NCI-H187 treated with DMSO at 0.1 percent for 48 hours (cell line): ENCODE measurements at places on chromosomes 4 and X.

- DNase-seq, result peak; percentile 44
Measured at GRCh38 chr4:54961357-54961975, 163.9 kb downstream of the KDR start.

DNA sequence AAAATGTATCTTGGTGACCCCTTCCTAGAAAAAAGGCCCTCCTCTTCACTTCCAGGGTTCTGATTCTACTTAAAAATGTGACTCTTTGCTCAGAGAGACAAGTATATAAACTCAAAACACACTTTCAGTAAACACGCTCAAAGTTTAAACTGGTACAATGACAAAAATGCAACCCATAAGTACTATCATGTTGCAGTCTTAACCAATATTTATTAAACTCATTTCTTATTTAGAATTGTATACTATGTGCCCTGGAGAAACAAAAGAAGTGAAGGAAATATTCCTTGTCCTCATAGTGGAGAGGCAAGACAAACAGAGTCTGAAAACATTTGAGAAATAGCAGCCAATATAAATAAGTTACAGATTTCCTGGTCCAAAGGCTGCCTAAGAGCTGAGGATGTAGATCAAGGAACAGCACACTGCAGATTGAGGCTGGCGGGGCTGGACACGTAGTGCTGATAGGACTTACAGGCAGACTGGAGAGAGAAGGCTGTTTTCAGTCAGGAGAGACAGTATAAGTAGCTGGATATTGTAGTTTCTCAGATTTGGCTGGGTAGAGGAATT lies 39.1 kb upstream of the ANXA3 start:
- DNase-seq, result no peak

DNA sequence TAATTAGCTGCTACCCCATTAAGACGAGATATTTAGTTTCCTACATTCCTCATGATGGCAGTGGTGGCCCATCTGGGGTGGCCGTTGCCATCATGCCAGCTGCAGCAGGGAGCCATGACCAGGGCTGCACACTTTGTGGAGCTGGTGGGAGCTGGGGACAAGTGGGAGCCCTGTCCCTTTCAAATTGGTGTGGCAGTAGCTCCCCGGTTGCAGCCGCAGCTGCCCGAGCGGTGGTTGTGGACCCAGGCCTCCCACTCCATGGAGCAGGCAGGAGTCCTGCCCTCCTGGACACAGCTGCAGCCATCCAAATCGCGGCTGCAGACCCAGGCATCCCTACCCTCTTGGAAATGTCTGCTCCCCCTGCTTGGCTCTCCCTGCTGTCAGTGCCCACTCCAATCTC lies 9.3 kb upstream of the SYTL5 start:
- DNase-seq, result no peak

DNA sequence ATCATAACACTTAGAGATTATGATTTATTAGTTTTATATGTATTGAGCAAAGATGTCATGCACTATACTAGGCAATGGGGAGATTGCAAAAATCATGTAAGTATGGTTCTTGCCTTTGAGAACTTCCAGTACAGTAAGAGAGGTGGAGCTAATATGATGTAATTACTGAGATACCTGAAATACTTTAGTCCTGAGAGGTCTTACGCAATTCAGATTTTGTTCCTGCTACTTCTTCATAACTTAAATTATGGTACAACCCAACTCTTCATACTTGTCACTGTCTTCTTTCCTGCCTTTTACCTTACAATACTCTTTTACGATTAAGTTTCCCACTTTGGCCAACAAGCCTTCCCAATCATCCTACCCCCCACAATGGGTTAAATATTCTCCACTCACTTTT lies 564.2 kb upstream of the PITX2 start:
- no peak for DNase-seq

DNA sequence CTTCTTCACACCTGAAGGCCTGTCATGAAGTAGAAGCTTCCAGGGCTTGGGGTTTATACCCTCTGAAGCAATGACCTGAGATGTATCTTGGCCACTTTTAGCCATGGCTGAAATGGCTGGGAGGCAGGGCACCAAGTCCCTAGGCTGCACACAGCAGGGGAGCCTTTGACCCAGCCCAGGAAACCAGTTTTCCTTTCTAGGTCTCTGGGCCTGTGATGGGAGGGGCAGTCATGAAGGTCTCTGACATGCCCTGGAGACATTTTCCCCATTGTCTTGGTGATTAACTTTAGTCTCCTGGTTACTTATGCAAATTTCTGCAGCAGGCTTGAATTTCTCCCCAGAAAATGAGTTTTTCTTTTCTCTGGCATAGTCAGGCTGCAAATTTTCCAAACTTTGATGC lies 511.0 kb upstream of the KLHL4 start:
- no peak for DNase-seq

GRCh38 chr4:142307857-142308256 lies 538.2 kb downstream of the INPP4B start:
- no peak for DNase-seq

GRCh38 chrX:69430785-69431184 lies 73.3 kb upstream of the NALF2 start:
- DNase-seq, result no peak

- DNase-seq, result no peak
Measured at GRCh38 chrX:136477026-136477425, 10.7 kb upstream of the BRS3 start.

GRCh38 chr4:140837736-140838135 lies 81.6 kb upstream of the TBC1D9 start:
- DNase-seq, result no peak

GRCh38 chr4:73067971-73068394 lies 1.5 kb downstream of the COX18 start:
- DNase-seq, result no peak

DNA sequence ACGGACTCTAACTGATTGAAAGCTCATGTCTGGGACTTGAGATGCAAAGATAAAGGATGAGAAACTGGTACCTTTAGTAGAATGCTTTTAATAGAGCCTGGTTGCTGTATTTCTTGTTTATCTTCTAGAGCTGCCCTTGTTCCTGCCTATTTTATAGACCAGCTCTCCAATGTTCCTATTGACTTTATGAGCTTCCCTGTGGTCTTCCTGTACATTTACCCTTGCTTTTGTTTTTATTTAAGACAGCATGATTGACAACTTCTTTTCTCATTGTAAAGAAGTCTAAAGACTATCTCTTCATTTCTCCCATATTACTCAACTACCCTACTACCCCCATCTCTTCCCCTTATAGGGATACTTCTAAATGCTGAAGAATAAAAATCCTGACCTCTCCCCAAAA lies 174.7 kb downstream of the UGT8 start:
- no peak for DNase-seq

DNA sequence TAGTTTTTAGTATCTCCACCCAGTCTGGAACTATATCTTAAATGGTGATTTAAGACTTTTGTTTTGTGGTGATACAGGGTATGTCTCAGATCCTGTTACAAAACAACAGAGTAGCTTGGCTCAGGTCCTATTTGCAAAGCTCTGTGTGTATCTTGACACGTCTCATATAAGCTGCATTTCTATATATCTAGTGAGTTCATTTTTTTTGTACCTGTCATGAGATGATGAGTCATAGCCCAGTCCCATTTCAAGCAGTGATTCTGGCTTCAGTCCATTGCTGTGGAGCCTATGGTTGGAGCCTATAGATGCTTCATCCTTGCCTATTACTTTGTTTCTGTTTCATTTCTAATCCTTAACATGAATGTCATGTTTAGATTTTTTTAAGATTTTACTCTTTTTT lies 23.0 kb downstream of the GRXCR1 start:
- DNase-seq, result no peak

- no peak for DNase-seq
Measured at GRCh38 chr4:78975865-78976264, 36.6 kb upstream of the PAQR3 start.

DNA sequence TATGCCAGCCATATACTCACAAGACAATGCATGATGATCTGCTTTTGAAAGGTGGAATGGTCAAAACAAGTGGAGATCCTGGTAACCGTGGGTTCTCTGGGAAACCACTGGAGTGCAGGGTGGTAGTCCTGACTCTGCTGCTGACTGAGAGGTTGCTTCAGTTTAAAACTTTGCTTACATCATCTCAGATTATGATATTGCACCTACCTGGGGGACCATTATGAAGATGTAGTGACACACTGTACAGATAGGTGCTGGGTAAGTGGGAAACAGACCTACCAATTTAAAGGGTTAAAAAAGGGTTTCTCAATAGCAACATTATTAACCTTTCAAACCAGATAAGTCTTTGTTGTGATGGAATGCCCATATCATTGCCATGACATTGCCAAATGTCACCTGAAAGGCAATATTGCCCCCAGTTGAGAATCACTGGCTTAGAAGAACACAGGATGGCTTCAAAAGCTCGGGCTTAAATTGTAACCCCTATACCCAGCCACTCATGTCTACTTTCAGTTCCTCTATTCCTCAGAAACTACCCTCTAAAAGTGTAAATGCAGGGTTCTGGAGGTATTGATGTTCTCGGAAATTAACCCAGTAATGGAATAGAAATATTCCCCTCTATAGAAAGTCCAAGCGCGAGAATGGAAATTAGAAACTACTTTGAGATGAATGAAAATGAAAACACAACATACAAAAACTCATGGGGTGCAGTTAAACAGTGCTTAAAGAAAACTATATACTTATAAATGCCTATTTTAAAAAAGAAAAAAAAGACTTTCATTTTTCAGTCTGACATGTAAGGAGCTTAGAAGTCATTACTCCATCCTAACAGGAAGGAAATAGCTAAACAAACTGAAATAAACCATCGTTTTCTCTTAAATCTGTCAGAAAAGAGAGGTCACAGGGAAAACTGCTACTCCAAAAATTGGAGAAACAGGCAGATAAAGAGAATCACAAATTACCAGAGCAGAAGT lies 65.8 kb downstream of the ARHGEF6 start:
- DNase-seq, result no peak

- no peak for DNase-seq
Measured at GRCh38 chr4:110005461-110006056, 92.9 kb downstream of the EGF start.

GRCh38 chrX:133477986-133478385 lies 62.7 kb upstream of the GPC4 start:
- DNase-seq, result no peak

GRCh38 chr4:8774071-8774470 lies 97.6 kb downstream of the HMX1 start:
- no peak for DNase-seq

DNA sequence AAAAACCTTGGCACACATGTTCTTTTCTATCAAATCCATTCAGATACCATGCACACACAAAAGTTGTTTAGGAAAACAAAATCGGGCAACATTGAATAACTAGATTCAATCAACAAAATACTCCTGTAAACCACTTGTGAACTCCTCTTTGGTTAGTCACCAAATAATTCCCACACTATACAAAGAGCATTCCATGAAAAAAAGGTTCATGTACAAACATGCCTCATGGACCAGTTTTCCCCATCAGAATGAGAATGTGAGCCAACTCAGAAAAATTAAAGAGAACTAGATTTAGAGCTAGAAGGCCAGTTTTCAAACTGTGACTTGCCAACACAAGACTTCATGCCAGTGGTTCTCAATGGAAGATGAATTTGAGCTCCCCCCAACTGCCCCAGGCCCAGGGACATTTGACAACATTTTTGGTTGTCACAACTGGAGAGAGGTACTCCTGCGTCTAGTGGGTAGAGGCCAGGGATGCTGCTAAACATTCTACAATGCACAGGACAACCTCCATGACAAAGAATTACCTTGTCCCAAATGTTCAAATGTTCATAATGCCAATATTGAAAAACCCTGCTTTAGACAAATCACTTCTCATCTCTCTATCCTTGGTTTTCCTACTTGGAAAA lies 55.4 kb downstream of the GPC3 start:
- no peak for DNase-seq

DNA sequence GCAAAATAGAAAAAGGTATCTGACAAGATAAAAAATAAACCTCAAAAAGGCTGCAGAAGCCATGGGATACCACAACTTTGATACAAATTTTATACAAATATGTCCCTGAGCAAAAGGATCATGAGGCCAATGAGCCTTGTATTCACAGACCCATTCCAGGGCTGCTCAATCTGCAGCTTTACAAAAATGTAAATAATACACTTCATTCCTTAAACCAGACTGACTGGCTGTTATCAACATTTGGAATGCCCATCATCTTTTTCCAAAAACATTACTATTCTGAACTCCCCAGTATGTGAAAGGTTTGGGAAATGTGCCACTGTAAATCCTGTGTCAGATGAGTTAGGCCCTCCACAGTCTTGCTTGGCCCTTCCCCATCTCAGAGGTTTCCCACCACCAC lies 25.5 kb downstream of the SCARB2 start:
- no peak for DNase-seq

- no peak for DNase-seq
Measured at GRCh38 chr4:28250646-28251045, 1390.0 kb downstream of the STIM2 start.

DNA sequence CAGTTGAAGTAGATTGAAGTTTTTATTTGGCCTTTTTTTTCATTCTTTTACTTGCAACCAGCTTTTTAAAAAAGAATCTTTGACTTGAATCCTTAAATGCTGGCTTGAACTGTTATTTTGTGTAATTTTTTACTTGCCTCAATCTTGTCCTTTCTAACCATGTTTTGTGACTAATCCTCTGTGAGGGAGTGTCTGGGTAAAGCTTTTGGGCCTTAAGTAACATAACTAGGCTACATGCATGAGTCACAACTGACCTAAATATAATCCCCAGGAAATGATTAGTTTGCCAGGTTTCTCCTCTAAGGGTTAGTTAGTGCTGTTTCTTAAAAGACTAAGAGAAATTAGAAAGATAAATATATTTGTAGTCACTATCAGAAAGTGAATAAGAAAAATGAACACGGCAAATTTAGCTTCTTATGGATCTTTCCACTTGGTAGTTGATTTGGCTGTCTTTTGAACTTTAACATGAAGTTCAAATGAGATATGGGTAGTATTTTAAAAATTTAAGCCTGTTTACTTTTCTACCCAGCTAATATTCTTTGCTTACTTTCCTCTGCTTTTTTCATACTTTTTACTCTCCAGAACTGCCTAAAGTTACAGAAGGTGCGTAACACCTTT lies 13.0 kb downstream of the EXOC1 start:
- no peak for DNase-seq

DNA sequence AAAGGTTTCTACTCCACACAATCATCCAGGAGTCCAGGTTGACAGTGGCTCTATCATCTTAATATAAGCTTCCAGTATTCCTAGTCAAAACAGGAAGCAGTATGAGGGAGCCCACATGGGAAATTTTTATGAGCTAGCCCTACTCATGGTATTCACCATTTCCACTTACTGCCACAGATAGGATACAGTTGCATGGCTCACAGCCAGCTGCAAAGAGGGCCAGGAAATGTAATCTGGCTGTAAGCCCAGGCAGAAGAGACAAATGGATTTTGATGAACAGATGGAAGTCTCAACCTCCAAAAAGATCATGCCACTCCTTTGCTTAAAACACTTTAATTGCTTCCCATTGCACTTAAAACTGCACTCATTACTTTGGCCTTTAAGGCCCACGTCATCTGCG lies 150.6 kb downstream of the ADAMTS3 start:
- DNase-seq, result peak; percentile 16

GRCh38 chr4:83010111-83010521 lies 507 bp downstream of the LIN54 start:
- no peak for DNase-seq
